Left renal pelvis (tissue), 4 donors: ENCODE measurements at places on chromosomes 13 and 19.
A peak's percentile ranks its signal among the peaks of the same experiment; 100 is the strongest.

GRCh38 chr13:113349491-113349890, 14.4 kb downstream of the GRTP1 start:
- DNase-seq: no peak

- no peak for DNase-seq
Measured at GRCh38 chr13:36089130-36089647, 42.0 kb downstream of the DCLK1 start.

DNA sequence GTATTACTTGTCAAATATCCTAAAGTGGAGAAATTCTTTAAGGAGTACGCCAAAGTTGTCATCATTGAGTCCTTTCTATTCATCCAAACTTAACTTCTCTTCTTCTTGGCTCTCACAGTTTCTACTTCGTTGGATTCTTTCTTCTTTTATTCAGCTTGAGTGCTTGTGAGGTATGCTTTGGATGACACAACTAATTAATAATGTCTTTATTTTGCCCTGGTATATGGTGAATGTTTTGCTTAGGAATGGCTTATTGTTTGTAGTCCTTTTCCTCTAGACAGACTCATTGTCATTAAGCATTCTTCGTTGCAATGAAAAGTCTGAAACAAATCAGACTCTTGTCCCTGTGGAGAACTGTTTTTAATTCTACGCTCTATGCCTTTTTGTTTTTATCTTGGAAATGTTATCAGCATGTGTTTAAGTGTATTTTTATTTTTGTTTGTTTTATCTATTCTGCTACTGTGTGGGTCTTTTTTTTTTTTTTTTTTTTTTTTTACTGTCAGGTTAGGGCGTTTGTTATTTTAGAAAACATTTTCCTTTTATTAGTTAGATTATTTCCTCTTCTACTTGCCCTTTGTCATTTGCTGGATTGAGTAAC, 471.5 kb downstream of the GPC6 start:
- DNase-seq: no peak

DNA sequence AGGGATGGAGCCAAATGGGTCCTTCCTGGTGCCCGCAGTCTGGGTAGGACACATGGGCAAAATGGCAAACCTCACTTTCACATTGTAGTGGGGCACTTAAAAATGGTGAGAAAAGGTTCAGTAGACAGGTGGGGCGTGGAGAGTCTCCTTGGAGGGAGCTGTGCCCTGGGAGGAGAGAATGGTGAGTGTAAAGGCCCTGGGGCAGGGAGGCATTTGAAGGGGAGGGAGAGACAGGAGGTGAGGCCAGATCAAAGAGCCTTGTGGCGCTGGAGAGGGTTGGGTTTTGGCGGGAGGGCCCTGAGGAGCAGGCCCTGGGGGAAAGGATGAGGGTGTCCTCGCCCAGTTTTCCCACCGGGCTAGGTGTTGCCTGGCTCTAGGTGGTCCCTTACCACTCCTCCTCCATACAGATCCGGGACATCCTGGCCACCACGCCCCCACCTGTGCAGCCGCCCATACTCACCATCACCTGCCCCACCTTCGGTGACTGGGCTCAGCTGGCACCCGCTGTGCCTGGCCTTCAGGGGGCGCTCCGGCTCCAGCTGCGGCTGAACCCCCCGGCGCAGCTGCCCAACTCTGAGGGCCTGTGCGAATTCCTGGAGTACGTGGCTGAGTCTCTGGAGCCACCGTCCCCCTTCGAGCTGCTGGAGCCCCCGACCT, 6.3 kb downstream of the MAP1S start:
- DNase-seq: no peak

DNA sequence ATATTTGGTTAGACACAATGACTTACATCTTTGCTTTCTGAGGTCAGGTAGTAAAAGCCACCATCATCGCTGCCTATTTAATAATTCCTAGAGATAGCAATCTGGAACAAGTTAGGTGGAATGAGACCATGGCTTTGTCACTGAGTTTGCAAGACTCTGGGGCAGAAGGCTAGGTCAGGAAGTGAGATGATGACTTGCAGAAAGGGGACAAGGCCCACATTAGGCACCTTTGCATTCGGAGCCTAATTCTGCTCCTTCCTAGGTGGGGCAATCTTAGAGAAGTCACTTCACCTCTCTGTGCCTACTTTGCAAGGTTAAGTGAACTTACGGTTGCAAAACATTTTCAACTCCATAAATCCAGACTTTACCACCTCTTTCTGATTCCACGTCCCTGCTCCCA, 10.3 kb downstream of the EDDM13 start:
- no peak for DNase-seq

DNA sequence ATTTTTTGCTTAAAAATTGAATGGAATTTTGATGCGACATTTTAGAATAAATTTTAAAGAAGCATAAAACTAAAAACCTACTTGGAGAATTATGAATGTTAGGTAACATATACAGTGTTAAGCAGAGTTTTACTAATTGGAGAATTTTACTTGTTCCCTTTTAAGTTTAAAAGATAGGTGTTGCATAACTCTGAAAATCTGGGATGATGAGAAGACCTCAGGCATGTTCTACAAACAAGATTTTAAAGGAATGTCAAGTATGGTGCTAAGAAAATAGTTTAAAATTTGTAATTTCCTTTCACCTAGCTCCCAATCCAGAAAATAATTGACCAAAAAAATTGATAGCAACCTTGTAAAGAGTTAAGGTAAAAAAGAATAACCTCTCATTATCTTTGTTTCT, 135.8 kb downstream of the RFC3 start:
- DNase-seq: no peak

DNA sequence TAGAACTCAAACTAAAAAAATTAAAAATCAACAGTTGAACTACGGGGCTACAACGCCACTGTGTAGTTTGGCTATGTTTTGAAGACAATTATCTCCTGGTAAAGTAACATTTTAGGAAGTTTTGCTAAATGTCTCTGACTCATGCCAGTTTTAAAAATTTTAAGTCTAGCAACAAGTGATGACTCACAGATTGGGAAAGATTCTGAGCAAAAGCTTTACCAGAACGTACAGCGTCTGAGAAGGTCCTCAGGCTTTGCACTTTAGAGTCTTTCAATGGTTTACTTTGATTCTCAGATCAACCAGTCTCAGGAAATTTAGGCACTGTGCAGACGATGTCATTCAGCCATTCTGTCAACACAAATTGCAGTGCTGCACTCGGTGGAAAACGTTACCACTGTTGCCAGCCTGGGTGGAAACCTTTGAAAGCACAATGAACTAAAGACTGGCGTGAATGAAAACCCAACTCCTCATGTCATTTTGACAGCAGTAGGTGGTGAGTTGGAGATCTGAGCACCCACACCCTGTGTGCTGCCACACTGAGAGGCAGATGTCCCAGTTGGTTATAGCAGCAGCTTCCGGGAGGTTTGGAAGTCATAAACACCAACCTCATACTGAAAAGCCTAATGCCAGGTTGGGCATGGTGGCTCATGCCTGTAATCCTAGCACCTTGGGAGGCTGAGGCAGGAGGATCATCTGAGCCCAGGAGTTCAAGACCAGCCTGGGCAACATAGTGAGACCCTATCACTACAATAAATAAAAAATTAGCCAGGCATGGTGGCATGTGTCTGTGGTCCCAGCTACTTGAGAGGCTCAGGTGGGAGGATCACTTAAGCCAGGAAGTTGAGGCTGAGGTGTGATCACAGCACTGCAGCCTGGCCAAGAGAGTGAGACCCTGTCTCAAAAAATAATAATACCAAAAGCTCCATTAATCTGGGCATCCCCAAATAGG, 6.3 kb upstream of the WTIP start:
- no peak for DNase-seq

- peak; percentile 19 for DNase-seq
Measured at GRCh38 chr13:47135800-47136503, 239.1 kb upstream of the HTR2A start.

DNA sequence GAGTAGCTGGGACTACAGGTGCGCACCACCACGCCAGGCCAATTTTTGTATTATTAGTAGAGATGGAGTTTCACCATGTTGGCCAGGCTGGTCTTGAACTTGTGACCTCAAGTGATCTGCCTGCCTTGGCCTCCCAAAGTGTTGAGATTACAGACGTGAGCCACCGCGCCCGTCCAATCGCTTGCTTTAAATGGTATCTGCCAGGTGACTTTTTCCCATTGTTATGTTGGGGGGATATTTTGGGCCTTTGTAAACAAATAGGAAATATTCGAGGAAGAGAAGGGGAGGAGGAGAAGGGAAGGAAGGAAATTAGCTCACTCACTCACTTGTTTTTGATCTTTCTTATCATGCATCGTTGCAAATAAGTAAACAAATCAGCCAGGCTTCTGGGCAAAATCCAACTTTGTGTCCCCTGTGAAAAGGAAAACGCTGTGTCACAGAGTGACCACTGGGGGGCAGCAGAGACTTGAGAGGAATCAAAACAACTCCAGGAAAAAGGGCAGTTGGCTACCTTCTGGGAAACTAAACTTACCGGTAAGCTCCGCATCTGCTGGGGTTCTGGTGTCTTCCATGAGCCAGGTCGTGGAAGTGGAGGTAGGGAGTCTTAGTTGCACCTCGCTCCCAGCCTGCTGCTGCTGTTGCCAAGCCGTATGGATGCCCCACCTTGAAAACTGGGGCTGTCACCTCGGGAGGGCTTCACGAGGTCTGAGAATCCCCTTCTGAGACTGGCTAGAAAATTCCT, 9.3 kb upstream of the RANBP3 start:
- no peak for DNase-seq
